B cell (primary cell): ENCODE measurements at places on chromosomes 2 and 18.

DNA sequence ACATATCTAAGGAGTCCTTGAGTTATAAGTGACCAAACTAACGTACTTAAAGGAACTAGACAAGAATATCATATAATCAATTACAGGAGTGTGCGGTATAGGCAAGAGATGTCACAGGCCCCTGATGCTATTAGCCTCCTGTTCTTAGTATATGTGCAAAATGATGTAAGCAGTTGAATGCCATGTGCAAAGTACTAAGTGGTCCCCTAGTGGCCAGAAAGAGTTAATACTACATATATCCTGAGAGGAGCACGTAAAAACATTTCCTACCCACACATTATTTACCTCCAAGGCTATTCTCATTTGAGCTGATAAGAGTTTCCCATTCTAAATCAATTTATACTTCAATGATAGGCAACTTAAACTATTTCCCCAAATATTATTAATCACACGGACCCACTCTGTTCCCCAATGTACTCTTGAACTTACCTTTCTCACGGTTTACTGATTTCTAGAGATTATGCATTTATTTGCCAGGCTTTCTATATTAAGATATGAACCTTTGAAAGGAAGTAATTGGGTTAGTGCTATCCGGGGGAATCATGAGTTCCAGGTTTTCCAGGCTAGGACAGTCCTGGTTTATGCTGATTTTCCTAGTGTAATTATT is 158.0 kb upstream of the KLHL14 start:
- DNase-seq: peak; percentile 65

GRCh38 chr2:61138859-61139258 is 23.1 kb upstream of the C2orf74 start:
- no peak for DNase-seq

- no peak for DNase-seq
These were observed 23.9 kb downstream of the NOL10 start for GRCh38 chr2:10665833-10666232.

DNA sequence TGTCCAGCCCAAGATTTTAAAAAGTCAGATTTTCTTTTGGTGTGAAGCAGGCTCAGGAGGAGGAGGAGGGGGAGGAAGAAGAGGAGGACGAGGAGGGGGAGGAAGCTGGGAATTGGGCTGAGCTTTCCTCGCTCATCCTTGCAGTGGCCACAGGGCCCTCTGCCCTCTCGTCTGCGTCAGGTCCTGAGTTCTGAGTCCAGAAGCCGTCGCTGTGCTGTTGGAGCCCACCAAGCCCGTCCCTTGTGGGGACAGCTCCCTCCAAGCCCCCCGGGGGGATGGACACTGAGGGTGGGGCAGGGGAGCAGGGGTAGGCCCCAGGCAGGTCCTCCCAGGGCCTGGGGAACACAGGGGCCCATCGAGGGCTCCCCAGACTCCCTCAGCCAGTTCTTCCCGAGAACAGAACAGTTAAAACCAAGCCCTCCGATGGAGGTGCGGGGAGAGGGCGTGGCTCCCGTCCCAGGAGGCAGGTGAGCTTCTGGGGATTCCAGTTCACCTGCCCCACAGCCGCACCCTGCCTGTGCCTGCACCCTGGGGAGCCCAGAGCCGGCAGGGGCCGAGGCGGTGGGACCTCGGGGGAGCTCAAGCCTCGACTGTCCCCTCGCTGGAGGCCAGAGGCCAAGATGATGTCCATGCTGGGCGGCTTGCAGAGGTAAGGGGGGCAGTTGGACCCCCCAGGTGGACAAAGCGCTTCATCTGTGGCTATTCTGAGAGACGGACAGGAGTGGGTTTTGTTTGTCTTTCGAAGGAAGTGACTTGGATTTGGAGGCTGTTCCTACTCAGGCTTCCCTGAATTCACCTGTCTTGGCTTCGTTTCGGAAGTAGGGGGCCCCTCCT is at the start of gene GAL3ST2:
Gene GAL3ST2, plus strand, starts transcription at position 487 of the 834 bp plus-strand sequence. Its CDS starts 134 bp downstream, at position 621.
- DNase-seq: no peak

DNA sequence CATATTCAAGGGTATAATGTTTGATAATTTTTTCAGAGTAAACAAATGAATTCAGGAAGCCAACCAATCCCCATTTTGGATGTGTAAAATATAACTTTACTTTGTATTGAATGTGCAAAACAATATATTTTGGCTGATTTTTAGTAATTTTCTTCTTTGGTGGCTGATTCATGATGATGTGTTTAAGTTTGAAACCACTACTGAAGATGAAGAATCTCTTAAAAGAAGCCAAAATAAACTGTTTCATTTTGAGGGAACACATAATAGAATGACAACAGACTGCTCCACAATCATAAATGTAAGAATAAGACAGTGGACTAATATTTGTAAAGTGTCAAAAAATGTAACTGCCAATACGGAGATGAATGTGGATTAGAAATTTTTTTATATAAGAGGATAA is 52.5 kb upstream of the TRIM43 start:
- no peak for DNase-seq

DNA sequence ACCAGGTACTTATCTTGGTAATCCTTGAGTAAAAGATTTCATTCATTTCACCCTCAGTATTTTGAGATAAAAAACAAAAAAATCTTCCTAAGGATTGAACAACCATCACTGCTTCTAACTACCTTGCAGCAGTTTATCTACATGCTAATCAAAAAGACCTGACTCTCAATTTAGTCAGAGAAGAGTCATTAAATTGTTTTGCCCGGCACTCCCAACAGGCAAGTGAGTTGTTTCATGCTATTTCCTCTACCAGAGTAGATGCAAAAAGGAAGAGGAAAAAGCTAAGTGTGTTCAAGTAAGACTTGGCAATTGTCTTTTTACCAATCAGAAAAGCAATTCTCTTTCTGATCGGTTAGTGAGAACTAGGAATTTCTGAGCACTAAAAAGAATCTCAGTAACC is 39.5 kb downstream of the MYO5B start:
- DNase-seq: no peak

DNA sequence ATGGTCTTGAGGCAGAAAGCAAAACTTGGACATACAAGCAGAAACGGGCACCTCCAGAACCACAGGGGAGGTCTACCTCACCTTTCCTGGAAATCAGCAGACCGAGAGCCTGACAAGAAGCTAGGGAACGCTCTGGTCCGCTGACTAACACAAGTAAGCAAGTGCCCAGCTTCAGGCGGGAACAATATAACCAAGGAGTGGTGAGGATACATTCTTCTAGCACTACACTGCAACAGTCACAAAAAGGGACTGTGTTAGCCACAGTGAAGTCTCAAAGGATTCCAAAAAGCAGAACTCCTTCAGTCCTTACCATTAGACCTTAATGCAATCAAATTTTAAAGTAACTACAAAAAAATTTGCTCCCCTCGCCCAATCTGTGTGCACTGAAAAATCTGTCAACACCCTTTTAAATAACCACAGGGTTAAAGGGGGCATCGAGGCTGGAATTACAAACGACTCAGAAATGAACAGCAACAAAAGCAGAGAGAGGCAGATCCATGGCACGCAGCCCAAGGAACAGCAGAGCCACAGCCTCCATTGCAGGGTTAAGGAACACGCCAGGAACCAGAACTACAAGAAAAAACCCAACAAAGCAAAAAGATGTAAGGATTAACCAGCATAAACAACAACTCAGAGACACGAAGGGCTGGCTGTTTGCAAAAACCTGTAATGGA is 7.1 kb downstream of the THAP4 start:
- DNase-seq: no peak

- DNase-seq: no peak
These were observed 46.2 kb downstream of the ARHGAP28 start for GRCh38 chr18:6775702-6776101.

DNA sequence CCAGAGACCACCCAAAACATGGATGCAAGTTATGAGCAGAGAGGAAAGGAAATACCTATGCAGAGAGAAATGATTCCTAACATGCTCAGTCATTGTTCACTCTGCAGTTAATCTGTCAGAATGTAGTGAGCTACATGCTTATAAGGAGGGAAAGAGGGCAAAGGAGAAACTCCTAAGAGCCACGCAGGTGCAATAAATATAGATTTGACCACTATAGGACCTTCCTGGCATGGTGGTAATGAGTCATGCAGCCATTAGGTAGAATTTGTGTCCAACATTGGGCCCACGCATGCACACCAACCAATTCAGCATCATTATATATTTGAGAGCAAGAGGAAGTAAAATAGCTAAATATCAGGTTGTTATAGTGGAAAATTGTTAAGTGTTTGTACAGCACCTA is 699.9 kb downstream of the DSC3 start:
- no peak for DNase-seq
